ENCODE measurements at places on chromosomes 13 and 19.

GRCh38 chr19:1147934-1148549, 26.0 kb downstream of the SBNO2 start:
- no peak for DNase-seq

DNA sequence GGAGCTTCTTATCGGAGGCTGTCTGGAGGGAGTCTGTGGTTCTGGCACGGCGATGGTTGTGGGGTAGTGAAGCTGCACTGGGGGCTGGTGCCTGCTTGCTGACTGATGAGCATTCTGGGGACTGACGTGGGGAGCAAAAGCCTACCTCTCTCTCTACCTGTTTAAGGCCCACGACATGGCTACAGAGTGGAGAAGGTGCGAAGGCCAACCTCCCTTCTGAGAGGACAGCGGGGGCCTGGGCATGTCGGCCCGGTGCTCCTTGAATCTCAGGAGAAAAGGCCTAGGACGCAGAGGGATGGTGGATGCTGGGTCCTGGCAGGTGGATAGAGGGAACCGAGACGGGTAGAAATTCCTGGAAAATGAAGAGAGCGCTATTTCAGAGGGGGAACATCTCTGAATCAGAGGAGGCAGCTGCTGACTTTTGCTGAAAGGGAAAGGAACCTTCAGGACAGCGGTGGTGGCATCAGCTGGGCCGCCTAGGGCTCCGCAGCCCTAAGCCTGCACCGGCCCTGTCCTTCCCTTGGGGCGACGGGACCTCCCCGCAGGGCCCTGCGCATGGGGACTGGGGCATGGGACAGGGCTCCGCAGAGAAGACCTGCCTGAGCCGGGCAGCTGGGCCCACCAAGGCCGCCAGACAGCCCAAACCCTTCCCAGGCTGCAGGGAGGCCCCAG, 35.0 kb upstream of the MEDAG start:
- DNase-seq: no peak

GRCh38 chr19:14021474-14021873, 6.5 kb upstream of the RLN3 start:
- no peak for DNase-seq

GRCh38 chr13:41490371-41491015, 33.1 kb downstream of the RGCC start:
- DNase-seq: no peak

GRCh38 chr13:31528176-31528575, 211.2 kb upstream of the RXFP2 start:
- DNase-seq: no peak

GRCh38 chr19:27657271-27658051, 1555.5 kb downstream of the UQCRFS1 start:
- no peak for DNase-seq
